Activated CD4-positive, alpha-beta T cell treated with anti-CD3 and anti-CD28 coated beads, Interleukin-2, amount 50 U/mL, for 48 hours (primary cell): ENCODE measurements at places on chromosomes 13 and 19.

DNA sequence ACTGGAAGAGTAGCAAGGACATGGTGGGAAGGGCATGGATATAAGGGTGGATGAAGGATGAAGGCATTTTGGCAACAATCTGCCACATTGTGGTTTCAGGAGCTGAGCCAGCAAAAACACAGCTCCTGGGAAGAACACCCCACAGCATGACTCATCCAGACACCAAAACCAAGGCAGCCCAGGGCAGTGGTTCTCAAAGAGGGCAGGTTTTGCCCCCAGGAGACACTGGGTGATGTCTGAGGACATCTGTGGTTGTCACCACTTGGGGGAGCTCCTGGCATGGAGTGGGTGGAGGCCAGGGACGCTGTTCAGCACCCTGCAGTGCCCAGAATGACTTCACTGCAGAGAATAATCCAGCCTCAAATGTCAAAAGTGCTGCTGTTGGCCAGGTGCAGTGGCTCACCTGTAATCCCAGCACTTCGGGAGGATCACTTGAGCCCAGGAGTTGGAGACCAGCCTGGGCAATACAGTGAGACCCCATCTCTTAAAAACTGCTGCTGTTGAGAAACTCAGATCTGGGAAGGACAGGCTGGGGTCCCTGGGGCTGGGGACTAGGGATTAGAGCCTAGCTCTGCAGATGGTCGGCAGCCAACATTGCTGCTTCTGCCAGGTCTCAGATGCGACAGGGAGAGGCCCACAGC is 16.1 kb downstream of the ZFR2 start:
- peak; percentile 7 for DNase-seq

DNA sequence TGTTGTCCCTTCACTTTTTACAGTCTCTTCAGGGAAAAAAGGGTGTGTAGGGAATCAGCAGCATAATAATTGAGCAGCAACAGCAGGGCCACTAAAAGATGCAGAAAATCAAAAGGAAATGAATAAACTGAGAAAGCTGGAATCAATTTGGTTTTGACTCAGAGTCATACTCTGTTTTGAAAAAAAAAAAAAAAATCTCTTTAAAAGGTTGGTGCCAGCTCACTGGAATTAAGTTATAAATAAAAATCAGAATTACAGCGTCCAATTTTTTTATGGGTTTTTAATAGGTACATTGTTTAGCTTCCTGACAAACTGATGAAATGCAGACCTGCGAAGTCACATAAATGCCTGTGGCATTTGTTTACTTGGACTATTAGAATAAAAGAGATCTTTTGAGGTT is 231.9 kb downstream of the COG6 start:
- no peak for DNase-seq

GRCh38 chr13:72121466-72121865 is 254.5 kb upstream of the DACH1 start:
- DNase-seq: no peak

DNA sequence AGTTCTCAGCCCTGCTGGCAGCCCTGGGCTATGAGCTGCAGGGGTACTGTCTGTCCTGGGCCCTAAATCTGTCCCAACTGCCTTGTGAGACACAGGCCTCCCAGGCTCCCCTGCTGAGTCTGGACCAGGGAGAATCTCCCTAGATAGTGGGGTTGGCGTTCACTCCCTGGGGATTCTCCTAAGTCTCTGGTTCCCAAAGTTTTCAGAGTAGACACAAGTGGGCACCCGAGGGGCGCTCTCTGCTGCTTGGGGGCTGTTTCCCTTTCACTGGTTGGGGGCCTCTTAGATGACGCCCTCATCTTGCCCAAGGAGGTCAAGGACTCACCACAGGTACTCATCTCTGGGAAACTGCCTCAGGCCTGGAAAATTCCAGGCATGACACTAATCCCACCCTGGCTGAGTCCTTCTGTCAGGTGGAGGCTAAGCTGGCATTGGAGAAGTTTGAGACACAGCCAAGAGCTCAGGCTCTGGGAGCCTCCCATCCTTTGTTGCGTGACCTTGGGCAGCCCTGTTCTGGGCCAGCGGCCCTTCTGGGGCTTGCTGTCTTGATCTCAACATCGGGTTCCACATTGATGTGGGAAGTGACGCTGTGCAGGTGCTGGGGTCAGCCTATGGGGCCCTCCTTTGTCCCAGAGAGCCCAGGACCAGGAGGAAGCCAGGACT is 3.9 kb downstream of the RPL18A start:
- DNase-seq: no peak

DNA sequence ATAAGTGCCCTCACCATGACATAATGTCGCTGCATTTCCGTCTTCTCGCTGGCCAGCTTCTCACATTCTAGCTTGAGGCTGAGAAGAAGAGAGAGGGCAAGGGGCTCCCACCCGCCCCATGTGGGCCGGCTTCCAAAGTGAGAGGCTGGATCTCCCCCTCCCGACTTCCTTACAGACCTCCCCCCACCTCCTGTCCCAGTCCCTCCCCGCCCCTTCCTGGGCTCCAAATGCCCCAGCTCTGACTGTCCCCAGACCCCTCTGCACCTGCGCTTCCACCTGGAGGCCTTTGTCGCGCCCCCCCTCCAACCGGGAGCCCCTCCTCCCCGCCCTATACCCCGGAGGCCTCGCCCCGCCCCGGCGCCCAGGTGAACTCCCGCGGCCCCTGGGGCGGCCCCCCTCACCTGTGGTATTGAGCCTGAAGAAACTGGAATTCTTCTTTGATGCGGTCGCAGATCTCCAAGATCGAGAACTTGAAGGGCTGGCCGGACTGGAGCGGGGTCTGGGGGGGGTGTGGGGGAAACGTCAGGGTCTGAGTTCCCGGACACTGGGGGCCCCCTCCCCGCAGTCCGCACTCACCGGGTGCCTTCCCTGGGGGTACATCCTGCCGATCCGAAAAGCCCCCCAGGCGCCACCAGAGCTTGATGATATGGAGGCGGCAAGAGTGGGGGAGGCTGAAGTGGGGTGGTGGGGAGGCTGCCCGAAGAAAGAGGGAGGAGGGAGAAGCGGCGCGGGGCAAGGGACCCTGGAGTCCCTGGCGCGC is 595 bp downstream of the TLE2 start:
- DNase-seq: no peak

GRCh38 chr19:3175781-3176714 is 2.5 kb upstream of the S1PR4 start:
- DNase-seq: peak; percentile 31

DNA sequence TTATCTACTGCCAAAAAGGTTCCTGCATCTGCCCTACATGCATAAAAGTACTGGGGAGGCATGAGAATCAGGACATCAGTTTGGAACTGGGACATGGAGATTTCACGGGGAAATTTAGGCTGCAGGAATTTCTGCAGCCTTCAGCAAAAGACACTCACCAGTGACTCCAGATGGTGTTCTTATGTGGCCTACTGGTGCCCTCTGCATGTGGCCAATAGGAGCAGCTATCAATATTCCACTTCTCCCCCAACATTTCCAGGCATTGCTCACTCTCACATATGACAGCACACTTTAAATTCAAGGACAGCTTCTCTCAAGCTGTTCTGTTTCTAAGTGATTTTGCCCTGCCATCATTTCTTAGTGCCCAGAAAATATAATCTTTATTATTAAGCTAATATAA is 570.5 kb upstream of the ARGLU1 start:
- no peak for DNase-seq

GRCh38 chr19:45814851-45815480 is at the start of gene RSPH6A:
TSS of gene RSPH6A (minus strand) at chr19:45815308. CDS start at chr19:45815176, 132 bp downstream.
- no peak for DNase-seq

- no peak for DNase-seq
Measured at GRCh38 chr19:31641591-31641990, 292.4 kb upstream of the TSHZ3 start.

DNA sequence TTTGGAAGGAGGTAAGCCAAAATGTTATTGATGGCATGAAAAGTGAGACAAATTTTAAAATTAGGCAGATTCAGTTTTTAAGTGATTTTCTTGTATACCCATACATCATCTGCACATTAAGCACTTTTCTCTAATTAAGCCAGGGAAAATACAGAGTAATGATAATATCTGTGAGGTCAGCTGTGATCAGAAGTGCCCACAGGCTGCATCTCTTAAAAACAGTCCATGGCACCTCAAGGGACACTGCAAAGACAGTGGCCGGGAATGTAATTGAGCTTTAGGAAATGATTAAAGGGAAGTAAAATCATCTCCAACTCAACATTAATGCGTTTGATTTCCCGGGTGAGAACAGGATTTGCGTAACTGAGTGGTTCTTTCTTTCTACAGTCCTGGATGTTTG is 2.0 kb downstream of the COL4A1 start:
- DNase-seq: no peak

GRCh38 chr13:41606646-41607045 is 149.3 kb downstream of the RGCC start:
- no peak for DNase-seq

DNA sequence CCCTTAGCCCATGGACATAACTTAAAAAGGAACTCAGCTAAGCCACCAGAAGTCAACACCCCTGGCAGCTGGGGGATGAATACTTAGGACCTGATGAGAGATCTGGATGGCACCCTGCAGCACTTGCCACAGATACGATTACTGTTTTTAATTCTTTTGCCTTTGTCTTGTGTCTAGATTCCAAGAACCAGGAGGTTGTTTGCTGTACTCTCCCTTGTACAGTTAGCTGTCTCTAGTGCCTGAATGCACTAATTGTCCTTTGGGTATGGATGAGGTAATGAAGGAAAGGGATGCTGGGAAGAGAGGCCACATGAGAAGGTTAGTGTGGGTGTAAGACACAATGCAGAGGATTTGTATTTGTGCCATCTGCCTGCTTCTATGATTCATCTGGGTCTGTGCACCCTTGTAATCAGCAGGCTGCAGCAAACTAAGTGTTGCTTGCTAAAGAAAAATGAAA is 385.8 kb downstream of the KCNRG start:
- no peak for DNase-seq

DNA sequence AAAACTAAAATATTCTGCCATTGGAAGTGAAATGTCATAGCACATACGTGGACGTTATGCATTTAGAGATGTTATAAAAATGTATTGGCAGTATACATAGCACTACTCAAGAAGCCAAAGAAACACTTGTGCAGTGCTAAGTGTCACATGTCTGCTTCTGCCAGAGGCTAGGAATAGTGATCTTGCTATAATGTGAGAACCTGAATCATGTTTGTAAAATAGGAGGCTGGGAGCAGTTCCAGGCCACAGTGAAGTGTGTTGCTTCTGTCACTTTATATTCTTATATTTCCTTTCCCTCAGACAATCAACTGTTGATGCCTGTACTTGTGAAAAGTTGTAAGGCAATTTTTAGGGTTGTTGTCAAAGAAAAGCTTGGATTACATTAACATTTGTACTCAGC is 3.4 kb downstream of the TRAPPC2B start:
- DNase-seq: no peak

DNA sequence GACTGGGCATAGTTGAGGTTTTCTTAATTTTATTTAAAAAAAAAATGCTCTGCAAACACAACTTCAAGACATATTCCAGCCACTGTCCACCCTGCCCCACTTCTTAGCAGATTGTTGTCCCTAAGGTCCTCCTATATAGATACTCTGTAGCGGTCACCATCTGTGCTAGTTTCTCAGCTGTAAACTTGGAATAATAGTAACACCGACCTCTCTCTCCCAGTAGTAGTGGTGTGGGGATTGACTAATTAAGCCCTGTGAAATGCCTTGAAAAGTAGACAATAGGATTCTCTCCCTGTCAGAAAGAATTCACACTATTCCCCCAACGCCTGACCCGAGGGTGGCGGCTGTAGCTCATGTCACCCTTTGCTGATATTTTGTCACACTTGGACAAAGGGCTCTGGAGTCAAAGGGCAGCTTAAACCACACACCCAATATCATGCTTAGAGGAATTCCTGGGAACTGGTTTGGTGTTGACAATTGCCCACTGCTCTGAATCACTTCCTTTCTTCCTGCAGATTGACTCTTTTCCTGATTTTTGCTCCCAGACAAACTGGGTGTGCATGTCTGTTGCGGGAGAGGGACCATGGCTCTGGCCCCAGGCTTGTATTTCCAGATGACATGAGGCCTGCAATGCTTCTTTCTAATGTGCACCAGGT is 9.2 kb upstream of the SERP2 start:
- no peak for DNase-seq

GRCh38 chr19:36111200-36111539 is 227 bp downstream of the OVOL3 start:
- no peak for DNase-seq

DNA sequence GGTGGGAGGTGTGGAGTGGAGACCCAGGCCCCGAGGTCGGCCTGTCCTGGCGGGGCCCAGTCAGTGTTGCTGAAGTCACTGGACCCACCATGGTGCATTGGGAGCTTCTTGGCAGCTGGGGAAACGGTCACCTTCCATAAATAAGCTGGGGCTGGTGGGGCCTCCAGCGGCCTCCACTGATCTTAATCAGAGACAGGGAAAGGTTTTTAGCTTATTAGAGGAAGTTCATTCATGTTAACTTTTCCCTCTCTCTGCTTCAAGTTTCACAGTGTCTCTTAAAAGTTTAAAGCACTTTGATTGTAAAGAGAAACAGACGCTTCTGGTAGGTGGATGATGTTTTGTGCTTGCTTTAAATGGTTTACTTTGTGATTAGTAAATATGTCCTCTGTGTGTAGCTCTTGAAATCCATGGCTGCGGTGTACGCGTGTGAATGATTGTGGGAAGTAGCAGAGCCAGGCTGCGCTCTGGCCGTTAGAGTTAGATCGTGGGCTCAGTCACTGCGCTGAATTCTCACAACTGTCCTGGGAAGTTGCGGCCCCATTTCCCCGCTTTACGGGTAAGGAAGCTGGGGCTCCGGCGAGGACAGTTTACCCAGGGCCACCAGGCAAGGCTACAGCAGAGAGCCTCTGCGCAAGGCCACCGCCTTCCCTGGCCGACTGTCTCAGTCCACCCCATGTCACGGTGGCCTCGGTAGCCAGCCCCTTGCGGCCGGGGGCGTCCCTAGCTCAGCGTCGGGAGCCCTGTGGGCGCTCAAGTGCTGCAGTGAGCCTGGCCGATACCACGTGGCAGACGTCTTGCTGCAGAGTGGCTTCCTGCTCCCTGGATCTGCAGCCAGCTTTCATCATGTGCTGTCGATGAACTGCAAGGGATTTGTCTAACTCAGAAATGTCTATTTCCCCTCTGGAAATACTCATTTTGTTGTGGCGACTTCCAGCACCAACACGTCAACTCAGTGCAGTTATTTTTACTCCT is 16.5 kb upstream of the NDUFS7 start:
- DNase-seq: no peak

GRCh38 chr19:14496029-14496833 is at the start of gene GIPC1:
TSS of gene GIPC1 (minus strand) at chr19:14496127. CDS start at chr19:14482976, 13,151 bp downstream.
- peak; percentile 85 for DNase-seq

DNA sequence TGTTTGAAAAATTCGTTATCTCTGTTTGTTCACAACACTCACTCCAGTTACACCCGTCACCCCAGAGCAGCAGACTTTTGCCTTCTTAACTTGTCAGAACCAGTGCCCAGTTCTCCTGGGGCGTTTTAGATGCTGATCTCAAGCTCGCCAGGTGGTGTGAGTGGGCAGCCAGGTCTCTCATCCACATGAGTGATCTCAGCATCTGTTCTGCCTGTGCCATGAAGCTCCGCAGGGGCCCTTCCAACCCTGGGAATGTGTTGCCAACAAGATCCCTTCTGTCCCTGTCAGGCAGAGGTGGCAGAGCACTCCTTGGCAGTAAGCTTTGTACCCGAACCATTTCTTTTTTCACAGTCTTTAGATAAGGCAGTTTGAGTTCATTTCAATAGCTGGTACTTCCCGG is 896.5 kb downstream of the UQCRFS1 start:
- no peak for DNase-seq
